Activated T-helper 17 cell treated with anti-CD3 and anti-CD28 coated beads, Interleukin-2, amount 50 U/mL, for 72 hours (primary cell): ENCODE measurements at places on chromosomes 5 and 9. TPM values are rescaled to one million over a fixed set of nuclear protein-coding genes. Genes with fewer than 3 reads are reported as not detected.
A peak's percentile ranks its signal among the peaks of the same experiment; 100 is the strongest.

GRCh38 chr9:27856748-27857147 is 283.5 kb upstream of the C9orf72 start:
- ATAC-seq, result no peak

- peak; percentile 35 for ATAC-seq
Measured at GRCh38 chr5:4879693-4880303, 260.3 kb upstream of the ADAMTS16 start.

The SOHLH1 gene
- not detected for total RNA-seq

The C9orf50 gene
- total RNA-seq, result not detected

The IL5 gene
- not detected for total RNA-seq

The MEF2C gene
- not detected for total RNA-seq

The EHMT1 gene
- 77.8 TPM for total RNA-seq

DNA sequence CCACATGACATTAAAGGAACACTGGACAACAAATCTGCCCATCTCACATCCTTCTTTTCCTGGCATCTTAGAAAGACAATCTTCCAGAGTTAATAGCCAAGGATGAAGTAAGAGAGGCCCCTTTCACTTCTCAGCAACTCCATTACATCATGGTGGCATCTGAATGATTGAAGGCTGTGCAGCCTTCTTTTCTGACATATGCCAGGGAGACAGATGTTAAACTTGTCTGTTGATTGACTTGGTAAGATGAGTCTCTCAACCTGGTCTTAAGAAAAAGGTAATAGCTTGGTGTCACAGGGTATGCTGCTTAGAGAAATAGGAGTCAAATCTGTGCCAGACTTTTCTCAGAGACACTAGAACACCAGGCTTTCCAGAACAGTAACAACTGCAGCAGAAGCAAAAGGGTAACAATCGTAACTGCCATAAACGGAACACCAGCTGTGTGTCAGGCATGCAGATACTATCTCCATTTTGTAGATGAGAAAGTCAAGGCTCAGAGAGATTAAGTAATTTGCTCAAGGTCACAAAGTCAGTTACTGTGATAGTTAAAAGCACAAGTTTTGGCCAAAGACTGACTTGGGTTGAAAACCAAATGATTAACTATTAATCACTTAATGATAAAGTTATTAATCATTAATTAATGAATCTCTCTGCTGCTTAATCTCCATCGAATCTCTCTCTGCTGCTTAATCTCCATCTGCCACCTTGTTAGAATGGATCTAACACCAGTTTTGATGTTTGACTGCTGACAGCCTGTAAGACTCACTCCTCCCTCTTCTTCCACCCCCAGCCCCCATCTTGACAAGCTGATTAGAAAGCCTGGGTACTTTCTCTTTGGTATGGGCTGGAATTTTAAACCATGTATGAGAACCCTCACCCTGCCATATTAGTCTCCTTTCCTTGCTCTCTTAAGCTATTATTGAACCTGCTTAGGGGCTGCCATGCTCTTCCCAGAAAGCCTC is 353.5 kb downstream of the ENC1 start:
- no peak for ATAC-seq
